SIG-M5 (cell line): ENCODE measurements at places on chromosomes 7 and 10.

DNA sequence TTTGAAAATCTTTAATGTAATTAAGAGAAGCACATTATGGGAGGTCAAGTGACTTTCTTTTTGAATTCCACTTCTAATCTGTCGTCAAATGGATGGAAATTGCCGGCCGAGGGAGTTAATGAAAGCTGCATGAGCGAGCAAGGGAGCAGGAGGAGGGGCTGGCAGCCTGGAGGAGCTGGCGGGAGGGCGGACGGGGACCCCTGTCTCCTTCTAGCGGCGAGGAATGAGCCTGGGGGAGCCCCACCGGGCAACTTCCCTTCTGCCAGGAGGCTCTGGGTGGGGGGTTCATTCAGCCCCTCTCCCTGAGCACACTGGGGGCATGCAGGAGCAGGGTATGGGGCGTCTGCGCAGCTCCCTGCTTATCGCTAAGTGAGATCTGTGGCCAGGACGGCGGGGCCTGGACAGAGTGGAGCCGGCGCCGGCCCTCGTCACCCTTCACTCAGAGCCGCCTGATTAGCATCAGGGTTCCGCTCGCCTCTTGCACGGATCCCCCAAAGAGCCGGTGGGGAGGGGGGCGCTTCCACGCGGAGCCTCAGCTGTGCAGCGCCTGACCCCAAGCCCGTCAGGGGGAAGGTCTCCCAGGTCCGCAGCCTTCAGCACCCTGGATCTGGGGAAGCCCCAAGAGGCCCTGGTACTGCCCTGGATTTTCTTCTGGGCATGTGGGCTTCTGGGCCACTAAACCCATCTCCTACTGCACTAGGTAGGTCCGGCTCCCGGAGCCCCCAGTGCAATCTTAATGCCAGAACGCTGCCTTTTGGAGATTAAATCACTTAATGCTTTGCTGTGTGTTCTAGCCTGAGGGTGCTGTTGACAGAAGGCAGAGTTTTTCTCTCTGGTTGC lies 680.8 kb downstream of the LRMDA start:
- DNase-seq: no peak

DNA sequence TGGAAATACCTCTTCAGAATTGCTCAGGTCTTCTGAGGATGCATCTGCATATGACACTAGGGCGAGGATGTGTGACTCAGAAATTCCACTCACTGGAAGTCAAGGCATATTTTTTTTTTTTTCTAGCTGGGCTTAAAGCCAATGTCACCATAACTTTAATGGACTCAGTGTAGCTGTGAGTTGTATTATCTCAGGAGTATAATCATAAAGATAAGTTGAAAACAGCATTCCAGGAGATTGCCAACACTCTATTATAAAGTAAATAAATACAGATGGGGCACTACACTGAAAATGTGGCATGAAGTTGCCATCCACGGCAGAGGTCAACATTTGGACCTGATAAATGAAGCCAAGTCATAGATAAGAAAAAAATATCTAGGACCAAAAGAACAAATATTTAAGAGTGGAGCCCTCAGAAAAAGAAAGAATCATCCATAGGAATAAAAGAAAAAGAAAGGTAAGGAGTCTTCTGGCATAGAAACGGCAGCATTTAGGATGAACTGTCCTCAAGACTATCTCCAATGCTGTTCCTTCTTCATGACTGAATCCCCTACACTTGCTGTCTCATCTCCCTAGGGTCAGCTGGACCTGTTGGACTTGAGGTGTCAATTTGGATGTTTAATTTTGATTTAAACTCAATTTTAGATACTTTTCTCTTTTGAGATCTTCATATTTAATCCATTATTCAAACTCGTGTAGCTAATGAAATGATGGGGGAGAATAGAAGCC lies 72.9 kb upstream of the CAV2 start:
- no peak for DNase-seq

DNA sequence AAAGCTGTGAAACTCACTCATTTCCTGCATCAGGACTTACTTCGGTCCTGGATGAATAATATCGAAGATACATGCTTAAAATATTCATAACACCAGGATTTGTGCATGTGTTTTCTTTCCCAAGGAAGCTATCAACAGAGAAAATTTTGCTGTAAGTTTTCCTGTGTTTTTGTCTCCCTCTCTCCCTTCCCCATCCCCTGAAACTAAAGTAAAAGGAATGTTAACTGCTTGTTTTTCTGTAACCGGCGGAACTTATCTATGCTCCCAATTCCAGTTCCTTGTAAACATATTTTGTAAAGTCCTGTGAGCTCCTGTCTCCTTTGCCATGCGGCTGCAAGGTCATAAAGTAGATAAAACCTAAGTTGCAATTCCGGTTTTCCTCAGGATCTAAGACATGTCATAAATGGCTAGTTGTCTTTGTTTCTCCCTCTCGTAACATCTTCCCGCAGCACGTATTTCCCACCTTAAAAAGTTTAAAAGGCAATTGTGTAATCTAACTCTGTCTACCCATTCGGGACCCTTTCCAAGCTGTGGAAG lies 79.0 kb upstream of the POM121L12 start:
- no peak for DNase-seq

DNA sequence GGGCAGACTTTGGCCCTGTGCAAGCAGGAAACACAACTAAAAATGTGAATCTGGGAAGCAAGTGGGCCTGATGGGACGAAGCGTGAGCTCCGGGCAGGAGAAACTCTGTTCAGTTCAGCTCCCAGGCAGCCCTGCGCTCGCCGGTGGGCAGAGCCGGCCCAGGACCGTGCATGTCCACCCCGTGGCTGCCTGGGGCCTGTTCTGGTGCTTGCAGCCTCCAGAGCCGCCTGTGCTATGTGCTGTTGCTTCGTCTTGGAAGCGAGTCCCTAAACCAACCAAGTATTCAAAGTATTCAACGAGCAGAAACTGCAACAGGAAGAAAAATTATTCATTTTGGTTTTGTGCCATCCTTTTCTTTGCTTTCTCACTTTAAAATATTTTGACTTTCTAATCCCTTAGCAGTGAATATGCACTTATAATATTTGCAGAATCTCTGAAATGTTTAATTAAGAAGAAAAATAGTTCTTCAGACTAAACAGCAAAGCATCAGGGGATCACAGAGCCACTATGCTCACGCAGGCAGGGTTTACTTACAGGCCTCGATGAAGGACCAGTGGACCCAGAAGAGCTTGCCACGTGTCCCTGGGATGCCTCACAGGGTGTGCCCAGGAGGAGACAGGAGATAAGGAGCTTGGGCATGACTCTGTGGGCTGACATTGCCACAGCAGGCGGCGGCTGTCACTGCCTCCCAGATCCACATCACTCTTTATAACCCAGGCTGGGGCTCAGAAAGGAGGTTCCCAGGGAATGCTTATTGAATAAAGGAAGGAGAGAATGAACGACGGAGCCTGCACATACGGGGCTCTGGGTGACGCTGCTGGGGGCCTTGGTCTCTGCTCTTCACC lies 45.6 kb downstream of the VIPR2 start:
- DNase-seq: no peak

DNA sequence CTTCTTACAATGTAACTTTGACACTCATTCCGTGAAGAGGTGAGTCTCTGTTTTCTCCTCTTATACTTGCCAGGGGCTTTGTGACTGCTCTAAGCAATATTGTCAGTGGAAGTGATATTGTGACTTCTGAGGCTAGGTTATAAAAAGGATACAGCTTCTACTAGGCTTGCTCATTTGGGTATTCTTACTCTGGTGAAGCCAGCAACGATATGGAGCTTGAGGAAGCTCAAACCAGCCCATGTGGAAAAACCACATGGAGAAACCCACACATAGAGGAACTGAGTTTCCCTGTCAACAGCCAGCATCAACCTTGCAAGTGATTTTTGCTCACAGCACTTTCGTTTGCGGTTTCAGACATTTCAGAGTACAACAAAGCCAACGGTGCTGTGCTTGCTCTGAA lies 149.6 kb upstream of the SEMA3E start:
- no peak for DNase-seq

DNA sequence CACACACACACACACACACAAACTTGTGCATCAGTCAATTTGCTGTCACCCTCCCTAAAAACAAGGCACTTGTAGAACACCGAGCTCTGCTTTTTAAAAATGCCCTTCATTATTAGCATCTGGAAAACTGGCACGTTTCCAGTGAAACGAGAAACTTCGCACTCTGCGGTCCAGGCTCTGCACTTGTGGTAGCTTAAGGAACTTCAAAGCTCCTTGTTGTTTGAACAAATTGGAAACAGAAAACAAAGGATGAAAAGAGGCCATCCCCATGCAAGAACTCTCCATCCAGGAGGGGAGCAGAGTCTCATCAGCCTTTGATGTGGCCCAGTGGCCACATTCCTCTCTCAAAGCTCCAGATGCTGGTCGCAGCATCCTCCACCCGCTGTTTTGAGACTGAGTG lies 105.1 kb downstream of the C10orf90 start:
- DNase-seq: no peak

- no peak for DNase-seq
These were observed 86.2 kb downstream of the AOAH start for GRCh38 chr7:36638140-36638539.
